Iris pigment epithelial cell (primary cell): ENCODE measurements at places on chromosomes 5 and 9.

GRCh38 chr9:73216100-73216499 lies 64.4 kb downstream of the ANXA1 start:
- DNase-seq = no peak

DNA sequence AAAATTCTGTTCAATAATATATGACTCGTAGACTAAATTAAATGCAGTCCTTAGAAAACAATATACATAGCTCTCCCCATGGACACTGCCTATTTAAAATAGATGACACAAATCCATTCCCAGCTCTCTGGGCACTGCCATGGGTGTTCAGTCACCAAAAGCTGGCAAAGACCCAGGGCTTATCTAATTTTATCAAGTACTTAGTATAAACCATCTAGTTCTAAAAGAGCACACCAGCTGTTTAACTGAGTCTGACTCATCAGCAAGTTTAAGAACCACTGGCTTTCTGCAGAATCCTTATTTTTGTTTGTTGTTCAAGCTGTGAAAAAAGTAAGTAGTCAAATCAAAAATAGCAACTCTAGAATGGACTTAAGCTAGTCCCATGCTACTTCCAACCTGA lies 107.6 kb downstream of the PLPP1 start:
- peak; percentile 82 for DNase-seq

DNA sequence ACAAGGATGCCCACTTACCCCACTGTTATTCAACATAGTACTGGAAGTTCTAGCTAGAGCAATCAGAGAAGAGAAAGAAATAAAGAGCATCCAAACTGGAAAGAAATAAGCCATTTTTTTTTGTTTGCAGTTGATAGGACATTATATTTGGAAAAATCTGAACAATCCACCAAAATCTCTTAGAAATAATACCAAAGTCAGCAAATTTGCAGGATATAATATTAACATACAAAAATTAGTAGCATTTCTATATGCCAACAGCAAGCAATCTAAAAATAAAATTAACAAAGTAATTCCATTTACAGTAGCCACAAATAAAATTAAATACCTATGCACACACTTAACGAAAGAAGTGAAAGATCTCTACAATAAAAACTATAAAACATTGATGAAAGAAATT lies 599.3 kb downstream of the CDH9 start:
- no peak for DNase-seq

DNA sequence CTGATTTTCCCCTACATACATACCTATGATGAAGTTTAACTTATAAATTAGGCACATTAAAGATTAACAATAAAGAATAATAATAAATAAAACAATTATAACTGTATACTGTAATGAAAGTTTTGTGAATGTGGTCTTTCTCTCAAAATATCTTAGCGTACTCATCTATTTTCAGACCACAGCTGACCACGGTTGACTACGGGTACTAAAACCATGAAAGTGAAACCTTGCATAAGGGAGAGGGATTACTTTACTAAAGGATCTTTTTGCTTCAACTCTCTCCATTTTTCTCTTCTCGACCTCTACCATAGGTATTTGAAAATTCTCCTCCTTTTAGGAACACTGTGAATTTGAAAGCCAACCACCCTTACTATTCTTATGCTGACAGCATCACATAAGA lies 475.5 kb downstream of the CETN3 start:
- no peak for DNase-seq

DNA sequence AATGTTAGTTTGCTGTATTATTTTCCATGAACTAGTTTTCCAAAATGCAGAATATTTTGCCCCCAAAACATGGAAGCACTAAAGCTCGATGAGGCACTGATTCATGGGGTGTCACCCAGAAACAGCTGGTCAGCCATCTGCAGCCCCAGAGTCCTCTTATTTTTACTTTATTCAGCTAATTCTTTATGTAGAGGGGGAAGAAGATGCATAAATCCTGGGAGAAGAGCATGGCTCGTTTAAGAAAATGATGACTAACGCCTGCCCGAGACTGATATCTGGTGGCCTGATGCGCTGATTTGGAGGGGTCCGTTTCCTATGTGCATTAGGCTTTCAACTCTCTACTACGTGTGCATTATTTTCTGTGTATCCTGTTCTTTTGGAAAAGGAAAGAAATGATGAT lies 390.3 kb upstream of the MEF2C start:
- DNase-seq = no peak
